Cardiac fibroblast (primary cell): ENCODE measurements at places on chromosomes 4 and X.

GRCh38 chr4:71978210-71978835 lies 53.5 kb upstream of the NPFFR2 start:
- DNase-seq = peak; percentile 25

DNA sequence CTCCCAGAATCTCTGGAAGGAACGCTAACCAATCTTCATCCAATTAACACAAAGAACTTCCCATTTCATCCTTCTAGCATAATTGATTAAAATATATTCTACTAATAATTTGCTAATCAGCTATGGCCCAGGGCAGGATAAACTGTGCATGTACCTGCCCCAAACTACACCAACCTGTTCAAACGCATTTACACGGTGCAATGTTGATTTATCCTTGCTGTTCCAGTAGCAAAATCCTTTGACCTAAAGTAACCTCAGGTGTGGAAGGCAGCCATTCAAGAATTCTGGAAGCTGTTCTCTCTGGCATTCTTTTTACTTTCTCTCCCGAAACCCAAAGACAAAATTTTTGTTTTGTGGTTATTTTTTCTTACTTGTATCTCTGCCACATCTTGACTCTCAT lies 309.4 kb downstream of the ZNF674 start:
- no peak for DNase-seq

DNA sequence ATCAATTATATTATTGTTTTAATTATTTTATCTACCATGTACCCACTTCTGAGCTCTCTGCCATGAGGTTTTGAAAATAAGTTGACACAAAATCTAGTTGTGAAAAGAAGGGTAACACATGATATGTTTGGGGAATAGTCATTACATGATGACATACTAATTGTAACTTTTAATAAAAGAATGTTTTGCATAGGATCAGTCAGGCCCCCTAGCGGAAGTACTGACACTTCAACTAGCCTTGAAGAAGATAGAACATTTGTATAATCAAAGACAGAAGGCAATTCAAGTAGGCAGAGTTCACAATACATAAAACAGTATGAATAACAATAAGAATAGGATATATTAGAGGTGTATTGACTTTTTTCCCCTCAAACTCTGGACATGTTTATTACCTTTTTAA lies 1191.0 kb upstream of the AGA start:
- DNase-seq = no peak

- no peak for DNase-seq
Measured at GRCh38 chr4:140806163-140806562, 50.0 kb upstream of the TBC1D9 start.

GRCh38 chr4:3657902-3658529 lies 108.2 kb upstream of the ADRA2C start:
- peak; percentile 67 for DNase-seq

GRCh38 chr4:54093324-54094240 lies 6.4 kb upstream of the GSX2 start:
- DNase-seq = no peak

DNA sequence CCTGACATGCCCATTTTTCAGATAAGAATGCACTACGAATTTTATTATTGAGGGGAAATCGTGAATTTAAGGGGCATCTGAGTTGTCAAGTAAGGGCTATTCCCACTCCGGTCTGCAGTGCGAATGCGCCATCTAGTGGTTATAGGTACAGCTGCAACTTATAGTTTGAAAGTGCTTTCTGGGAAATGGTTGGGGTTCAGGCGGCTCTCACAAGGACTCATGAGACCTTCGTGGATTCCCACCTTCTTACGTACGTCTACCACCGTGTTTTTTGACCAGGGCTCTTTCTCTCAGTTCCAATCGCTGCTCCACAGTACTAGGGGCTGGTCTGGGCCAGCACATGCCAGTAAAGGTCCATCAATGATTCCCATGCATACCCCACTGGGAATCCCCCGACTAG lies 12.3 kb downstream of the MSL3 start:
- DNase-seq = peak; percentile 68

DNA sequence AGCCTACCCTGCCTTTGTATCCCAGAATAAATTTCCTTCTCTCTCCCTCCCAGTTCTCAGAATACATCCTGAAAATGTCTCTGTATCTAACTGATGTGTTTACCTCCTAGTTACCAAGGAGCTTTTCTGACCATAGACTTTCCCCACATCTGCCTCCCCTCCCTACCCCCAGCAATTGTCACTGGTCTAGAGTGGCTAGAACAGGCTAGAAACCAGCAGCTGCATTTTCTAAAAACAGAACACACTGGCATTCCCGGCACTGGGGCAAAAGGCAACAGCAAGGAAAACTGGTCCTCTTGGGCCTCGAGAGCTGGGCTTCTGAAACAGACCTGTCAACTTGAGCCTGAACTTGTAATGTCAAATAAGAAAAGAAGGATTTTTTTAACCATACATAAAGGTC lies 16.4 kb downstream of the TASL start:
- DNase-seq = peak; percentile 25

GRCh38 chrX:113868177-113868576 lies 715.7 kb upstream of the HTR2C start:
- peak; percentile 5 for DNase-seq
